ENCODE measurements at places on chromosomes 12 and 14. TPM values are rescaled to one million over a fixed set of nuclear protein-coding genes. Genes with fewer than 3 reads are reported as not detected.
A peak's percentile ranks its signal among the peaks of the same experiment; 100 is the strongest.

DNA sequence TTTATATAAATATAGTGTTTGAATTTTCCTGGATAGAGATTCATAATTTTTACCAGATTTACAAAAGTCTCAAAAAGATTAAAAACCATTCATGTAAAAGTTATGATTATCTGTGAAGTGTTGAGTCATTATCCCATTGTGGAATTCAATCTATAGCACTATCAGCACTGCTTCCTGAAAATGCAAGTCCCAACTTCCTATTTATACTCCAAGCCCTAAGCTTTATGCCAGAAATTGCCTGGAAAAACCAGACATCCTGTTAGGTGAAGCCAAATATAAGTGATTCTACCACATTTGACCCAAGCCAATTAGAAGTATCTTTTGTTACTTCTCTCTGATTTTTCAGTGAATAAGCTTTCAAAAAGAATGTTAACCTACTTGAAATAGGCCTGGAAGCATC, 129.1 kb downstream of the GPR135 start:
- H3K4me3 ChIP-seq: no peak overlapping the region
- H3K36me3 ChIP-seq: peaks cover 9% of the 10 kb centered on the region
- no peaks in the 10 kb centered on the region for H3K27me3 ChIP-seq
- no peak overlapping the region for H3K27ac ChIP-seq

- H3K27ac ChIP-seq: no peak overlapping the region
- no peak overlapping the region for H3K4me3 ChIP-seq
- no peaks in the 10 kb centered on the region for H3K4me1 ChIP-seq
- no peak for DNase-seq
Observed at GRCh38 chr12:20128928-20129327, 239.4 kb upstream of the PDE3A start.

DNA sequence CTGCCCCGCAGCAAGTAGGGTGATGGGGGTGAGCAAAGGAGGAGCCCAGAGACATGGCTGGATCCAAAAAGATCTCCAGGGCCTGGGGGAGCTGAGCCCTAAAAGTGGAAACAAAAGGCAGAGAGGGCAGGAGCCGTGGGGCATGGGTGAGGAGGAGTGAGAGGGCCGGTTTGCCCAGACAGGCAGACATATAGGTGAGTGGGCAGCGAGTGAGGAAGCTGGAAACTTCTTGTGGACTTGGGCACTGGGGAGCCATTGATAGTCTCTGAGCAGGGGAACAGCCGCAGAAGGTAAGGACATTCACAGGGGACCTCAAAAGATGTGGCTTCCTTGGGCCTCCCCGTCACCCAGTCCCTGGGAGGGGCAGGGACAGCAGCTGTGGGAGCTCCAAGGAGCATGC, 16.8 kb upstream of the TMEM119 start:
- peaks cover 28% of the 10 kb centered on the region for H3K36me3 ChIP-seq
- DNase-seq: no peak
- H3K4me3 ChIP-seq: no peak overlapping the region
- H3K4me1 ChIP-seq: peaks cover 61% of the 10 kb centered on the region
- peaks cover 2% of the 10 kb centered on the region for H3K27me3 ChIP-seq

DNA sequence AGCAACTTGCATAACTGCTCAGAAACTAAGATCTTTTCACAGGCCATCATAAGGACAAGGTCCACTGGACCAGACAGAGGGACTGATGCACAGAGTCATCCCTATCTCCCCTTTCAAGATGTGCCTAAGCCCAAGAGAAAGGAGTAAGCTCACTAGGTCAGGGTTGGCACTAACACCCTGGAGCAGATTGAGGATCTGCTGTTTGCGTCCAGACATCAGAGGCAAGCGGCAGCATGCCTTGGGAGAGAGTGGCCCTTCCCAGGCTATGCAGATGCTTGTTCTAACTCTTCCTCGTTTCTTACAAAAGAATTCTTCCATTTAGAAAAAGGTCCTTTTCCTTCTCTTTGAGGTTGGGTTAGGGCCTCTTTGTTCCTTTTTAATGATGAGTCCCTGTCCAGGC, 187.2 kb downstream of the KCNA5 start:
- DNase-seq: no peak
- H3K27ac ChIP-seq: no peak overlapping the region
- H3K4me1 ChIP-seq: no peaks in the 10 kb centered on the region
- H3K36me3 ChIP-seq: no peaks in the 10 kb centered on the region
- no peak overlapping the region for H3K4me3 ChIP-seq
- no peaks in the 10 kb centered on the region for H3K27me3 ChIP-seq

- peaks cover 3% of the 10 kb centered on the region for H3K27me3 ChIP-seq
- H3K27ac ChIP-seq: no peak overlapping the region
- H3K4me1 ChIP-seq: no peaks in the 10 kb centered on the region
- H3K36me3 ChIP-seq: no peaks in the 10 kb centered on the region
- no peak for DNase-seq
Observed at GRCh38 chr12:94545935-94546771, 86.5 kb upstream of the CEP83 start.

- H3K27me3 ChIP-seq: peaks cover 2% of the 10 kb centered on the region
- H3K4me1 ChIP-seq: no peaks in the 10 kb centered on the region
- no peaks in the 10 kb centered on the region for H3K36me3 ChIP-seq
- no peak overlapping the region for H3K27ac ChIP-seq
- no peak overlapping the region for H3K4me3 ChIP-seq
Observed at GRCh38 chr12:85662207-85662602, 174.0 kb downstream of the RASSF9 start.

DNA sequence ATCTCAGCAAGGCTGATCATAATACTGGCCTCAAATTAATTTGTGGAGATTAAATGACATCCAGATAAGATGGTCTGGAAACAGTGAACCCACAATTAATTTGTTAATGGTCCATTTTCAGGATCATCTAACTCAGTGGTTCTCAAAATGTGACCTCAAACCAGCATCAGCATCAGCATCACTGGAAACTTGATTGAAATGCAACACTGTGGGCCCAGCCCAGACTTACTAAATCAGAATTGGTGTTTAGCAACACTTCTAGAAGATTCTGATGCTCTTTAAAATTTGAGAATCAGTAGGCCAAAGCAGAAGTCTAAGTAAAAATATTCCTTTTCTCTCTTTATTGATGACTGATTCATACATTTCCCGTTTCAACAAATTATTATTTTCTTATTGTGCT, 10.7 kb upstream of the KRT82 start:
- no peaks in the 10 kb centered on the region for H3K36me3 ChIP-seq
- no peaks in the 10 kb centered on the region for H3K4me1 ChIP-seq
- no peak overlapping the region for H3K27ac ChIP-seq
- H3K4me3 ChIP-seq: no peak overlapping the region

DNA sequence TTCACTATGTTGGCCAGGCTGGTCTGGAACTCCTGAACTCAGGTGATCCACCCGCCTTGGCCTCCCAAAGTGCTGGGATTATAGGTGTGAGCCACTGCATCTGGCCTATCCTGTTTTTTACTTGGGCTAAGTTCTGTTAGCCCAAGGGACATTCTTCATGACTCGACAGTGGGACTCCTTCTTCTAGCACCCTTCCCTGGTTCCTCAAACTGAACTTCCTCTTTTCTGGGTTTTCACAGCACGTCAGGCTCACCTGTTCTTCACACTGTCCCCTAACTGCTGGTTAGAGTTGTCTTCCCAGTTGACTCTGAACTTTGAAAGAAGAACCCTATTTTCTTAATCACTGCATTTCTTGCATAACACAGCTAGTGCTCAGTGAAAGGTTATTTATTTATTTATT, 22.5 kb downstream of the CABP1 start:
- H3K4me3 ChIP-seq: no peak overlapping the region
- no peak overlapping the region for H3K27ac ChIP-seq
- H3K4me1 ChIP-seq: no peaks in the 10 kb centered on the region

DNA sequence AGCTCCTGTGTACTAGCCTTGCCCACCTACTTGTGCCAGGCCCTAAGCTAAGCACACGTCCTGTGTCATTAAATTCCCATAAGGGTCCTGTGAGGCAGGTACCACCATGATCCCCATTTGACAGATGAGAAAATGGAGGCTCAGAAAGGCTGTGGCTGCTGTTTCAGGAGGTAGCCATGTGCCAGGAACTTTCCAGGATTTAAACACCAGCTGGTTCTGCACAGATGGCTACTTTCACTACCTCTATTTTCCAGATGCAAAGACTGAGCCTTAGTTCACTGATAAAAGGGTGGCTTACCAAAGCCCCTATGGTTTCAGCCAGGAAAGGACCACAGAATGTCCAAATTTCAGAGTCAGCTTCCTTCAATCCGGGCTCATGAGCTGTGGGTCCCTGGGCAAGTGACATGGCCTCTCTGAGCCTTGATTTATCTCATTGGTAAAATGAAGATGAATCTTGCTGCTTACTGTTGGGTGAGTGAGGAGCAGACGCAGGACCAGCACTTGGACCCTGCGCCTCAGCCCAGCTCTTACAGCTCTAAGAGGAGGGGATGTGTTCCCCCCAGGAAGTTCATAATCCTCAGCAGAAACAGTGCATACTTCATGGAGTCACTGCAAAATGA, 23.5 kb downstream of the CMKLR1 start:
- H3K36me3 ChIP-seq: no peaks in the 10 kb centered on the region
- H3K4me3 ChIP-seq: no peak overlapping the region
- H3K27me3 ChIP-seq: peaks cover 7% of the 10 kb centered on the region
- H3K27ac ChIP-seq: no peak overlapping the region
- DNase-seq: no peak
- peaks cover 17% of the 10 kb centered on the region for H3K4me1 ChIP-seq

GRCh38 chr12:91859347-91859746, 286.3 kb downstream of the BTG1 start:
- no peak overlapping the region for H3K27ac ChIP-seq
- peaks cover 11% of the 10 kb centered on the region for H3K4me1 ChIP-seq
- H3K27me3 ChIP-seq: no peaks in the 10 kb centered on the region

DNA sequence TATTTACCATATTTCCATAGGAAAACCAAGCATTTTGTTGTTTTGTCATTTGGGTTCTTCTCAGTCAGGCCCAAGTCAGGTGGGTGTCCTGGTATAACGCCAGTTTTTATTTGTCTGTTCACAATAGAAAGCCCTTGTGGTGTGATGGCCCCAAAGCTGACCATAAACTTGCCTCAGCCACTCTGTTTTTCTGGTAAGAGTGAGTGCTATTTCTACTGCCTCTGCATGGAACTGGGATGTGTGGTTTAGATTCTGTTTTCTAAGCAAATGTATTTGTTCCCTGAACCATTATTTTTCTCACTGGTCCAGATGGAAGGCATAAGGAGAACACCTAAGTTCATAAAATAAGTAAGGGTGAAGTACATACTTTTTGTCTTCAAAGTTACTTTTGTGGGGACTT, 1.8 kb upstream of the SSPN start:
- H3K27ac ChIP-seq: no peak overlapping the region
- peaks cover 67% of the 10 kb centered on the region for H3K27me3 ChIP-seq
- no peaks in the 10 kb centered on the region for H3K36me3 ChIP-seq
- no peak overlapping the region for H3K4me3 ChIP-seq
- no peaks in the 10 kb centered on the region for H3K4me1 ChIP-seq

DNA sequence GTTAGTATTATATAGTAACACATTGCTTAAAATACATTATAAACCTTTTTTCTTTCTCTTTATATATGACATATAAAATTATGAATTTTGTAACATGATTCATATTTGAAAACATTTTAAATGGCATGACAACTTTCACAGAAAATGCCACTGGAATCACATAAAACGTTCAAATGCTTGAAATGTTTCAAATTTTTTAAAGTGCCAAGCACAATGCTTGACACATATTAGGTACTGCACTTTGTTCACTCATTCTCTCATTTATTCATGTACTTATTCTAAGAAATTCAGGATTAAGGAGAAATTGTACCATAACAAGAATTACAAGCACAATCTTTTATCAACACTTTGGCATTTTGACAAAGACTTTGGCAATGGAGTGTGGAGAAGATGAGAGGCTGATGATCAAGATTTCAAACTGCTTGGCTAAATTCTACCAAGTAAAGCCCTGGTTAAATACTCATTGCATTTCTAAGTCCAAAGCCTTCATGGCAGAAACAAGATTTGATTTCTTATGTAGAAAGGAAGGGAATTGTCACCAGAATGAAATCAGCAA, 232.2 kb downstream of the C12orf50 start:
- H3K36me3 ChIP-seq: no peaks in the 10 kb centered on the region
- H3K27ac ChIP-seq: no peak overlapping the region
- H3K27me3 ChIP-seq: no peaks in the 10 kb centered on the region
- H3K4me1 ChIP-seq: no peaks in the 10 kb centered on the region
- no peak for DNase-seq

DNA sequence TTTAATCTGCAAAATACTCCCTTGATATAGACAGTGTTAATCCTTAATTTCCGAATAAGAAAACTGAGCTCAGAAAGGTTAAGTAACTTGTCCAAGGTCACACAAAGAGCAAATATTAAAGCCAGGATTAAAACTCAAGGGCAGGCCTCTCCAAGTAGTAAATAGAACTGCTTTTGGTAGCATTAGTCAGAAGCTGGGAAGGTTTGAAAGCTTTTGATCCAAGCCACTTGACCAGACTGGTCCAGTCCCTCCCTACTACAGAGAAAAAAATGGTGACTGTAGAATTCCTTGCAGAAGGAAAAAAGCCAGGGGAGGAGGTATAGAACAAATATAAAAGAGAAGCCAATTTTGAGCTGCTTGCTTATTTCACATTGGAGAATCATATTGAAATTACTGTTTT, 111.5 kb downstream of the NT5DC3 start:
- no peak overlapping the region for H3K27ac ChIP-seq
- DNase-seq: no peak
- no peaks in the 10 kb centered on the region for H3K36me3 ChIP-seq
- no peaks in the 10 kb centered on the region for H3K4me1 ChIP-seq
- H3K27me3 ChIP-seq: peaks cover 3% of the 10 kb centered on the region

- H3K4me3 ChIP-seq: no peak overlapping the region
- H3K27ac ChIP-seq: no peak overlapping the region
- H3K4me1 ChIP-seq: no peaks in the 10 kb centered on the region
- no peak for DNase-seq
- H3K36me3 ChIP-seq: no peaks in the 10 kb centered on the region
Observed at GRCh38 chr12:131528667-131529066, 182.2 kb upstream of the SFSWAP start.

- no peak for DNase-seq
- H3K27me3 ChIP-seq: no peaks in the 10 kb centered on the region
- H3K4me1 ChIP-seq: peaks cover 34% of the 10 kb centered on the region
- H3K27ac ChIP-seq: peak overlapping the region; percentile 14
- H3K4me3 ChIP-seq: no peak overlapping the region
Observed at GRCh38 chr14:71384007-71384845, 477.0 kb downstream of the PCNX1 start.

GRCh38 chr12:42428850-42429249, 102.9 kb downstream of the PPHLN1 start:
- H3K27me3 ChIP-seq: no peaks in the 10 kb centered on the region
- no peak for DNase-seq
- H3K4me1 ChIP-seq: peaks cover 13% of the 10 kb centered on the region
- no peak overlapping the region for H3K27ac ChIP-seq

DNA sequence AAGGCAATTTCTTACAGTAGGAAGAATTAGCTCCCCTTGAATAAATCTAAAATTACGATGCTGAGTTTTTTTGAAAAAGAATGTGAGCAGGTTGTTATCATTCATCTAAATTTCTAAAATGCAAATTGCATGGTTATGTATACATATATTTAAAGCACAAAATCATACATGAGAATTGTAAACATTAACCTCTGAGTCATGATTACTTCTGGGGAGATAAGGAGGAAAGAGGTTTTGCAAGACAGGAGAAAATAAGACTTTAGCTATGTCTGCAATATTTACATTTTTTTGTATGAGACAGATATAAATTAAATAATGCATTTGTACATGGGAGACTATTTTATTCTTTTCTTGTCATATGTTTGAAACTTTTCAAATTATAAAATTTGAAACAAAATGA, 72.2 kb downstream of the TSPAN8 start:
- H3K27ac ChIP-seq: no peak overlapping the region
- DNase-seq: no peak
- no peaks in the 10 kb centered on the region for H3K4me1 ChIP-seq
- H3K27me3 ChIP-seq: no peaks in the 10 kb centered on the region
- no peak overlapping the region for H3K4me3 ChIP-seq

The FMNL3 gene
- 46.1 TPM for total RNA-seq

The RIPK3 gene
- 14.3 TPM for total RNA-seq

The AKAP5 gene
- 1.1 TPM for total RNA-seq

The TEP1 gene
- total RNA-seq: 41.9 TPM

Data from activated T-helper 1 cell treated with anti-CD3 and anti-CD28 coated beads, Interleukin-12 subunit alpha, Interleukin-12 subunit beta, Interleukin-2, Interleukin-4 antibody, amounts not matched to agents 30 ng/mL and 10 ng/mL and 1 ng/mL, durations not matched to agents 14 hours and 24 hours and 36 hours (primary cell).